ENCODE measurements at places on chromosomes 2 and 18.

DNA sequence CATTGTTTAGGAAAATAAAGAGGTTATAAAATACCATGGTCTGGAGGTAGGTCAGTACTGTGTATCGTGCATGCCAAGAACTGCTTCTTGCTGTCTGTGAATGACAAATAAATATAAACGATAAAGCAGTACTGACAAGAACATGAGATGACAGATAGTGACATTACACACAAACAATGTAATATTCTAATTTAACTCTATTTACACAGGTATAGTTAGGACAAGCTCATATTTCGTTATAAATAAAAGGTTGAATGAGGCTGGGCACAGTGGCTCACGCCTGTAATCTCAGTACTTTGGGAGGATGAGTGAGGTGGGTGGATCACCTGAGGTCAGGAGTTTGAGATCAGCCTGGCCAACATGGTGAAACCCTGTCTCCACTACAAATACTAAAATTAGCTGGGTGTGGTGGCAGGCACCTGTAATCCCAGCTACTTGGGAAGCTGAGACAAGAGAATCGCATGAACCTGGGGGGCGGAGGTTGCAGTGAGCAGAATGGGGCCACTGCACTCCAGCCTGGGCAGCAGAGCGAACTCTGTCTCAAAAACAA lies 14.7 kb upstream of the GPR75 start:
- no peak for DNase-seq

DNA sequence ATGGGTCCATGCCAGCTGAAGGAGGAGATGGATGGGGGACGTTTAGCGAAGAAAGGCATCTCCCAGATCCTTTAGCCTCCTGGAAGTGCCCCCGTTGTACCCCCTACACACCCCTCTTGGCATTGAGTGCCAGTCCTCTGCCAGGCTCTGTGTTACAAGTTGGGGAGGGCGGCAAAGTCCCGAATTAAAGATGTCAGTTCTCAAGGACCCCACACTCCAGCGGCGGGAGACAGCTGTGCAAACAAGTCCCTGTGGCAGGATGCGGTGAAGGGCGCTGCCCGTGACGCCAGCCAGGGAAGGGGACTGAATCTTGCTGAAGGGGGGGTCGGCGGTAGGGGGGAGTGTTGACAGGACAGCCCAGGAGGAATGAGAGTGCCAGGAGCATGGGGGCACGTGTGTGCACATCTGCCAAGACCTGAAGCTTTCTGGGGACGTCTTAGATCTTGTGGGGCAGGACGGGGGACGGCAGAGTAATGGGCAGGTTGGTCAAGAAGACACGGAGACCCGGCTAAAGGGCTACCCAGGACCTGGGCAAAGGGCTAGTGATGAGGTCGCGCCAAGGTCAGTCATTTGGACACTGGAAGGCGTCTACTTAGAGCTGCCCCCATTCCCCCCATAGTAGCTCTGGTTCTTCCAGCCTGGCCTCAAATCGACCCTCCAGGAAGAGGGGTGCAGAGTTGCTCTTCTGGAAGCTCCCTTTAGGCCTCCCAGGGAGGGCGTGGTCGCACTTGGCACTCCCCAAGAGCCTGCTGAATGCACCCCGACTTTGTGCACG lies 2.8 kb upstream of the CTDSP1 start:
- peak; percentile 67 for DNase-seq

GRCh38 chr2:157625296-157625695 lies 3.4 kb downstream of the ACVR1C start:
- peak; percentile 14 for DNase-seq

- DNase-seq, result no peak
Measured at GRCh38 chr18:50654658-50655550, 95.0 kb downstream of the MAPK4 start.

- DNase-seq, result no peak
Measured at GRCh38 chr18:48954886-48955819, 4.4 kb upstream of the SMAD7 start.

- peak; percentile 78 for DNase-seq
Measured at GRCh38 chr2:102126660-102127059, 15.9 kb upstream of the IL1R1 start.

GRCh38 chr2:80546766-80547165 lies 242.2 kb upstream of the LRRTM1 start:
- no peak for DNase-seq

DNA sequence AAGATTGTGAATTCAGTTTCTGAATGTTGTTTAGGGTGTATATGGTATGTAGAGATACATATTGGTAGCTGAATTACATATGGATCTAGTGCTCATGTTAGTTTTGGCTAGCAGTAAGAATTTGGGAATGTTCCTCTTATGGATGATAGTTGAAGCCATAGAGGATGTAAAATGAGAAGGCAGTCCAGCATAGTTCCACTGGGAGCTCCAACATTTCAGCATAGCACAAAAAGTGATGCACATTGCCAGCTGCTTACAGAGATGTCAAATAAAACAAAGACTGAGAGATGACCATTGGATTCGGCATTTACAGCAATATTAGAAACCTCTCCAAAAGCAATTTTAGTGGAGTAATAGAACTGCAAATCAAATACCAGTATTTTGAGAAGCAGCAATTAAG lies 77.4 kb downstream of the EML4 start:
- no peak for DNase-seq

GRCh38 chr2:234391625-234392024 lies 105.3 kb downstream of the ARL4C start:
- no peak for DNase-seq

- no peak for DNase-seq
Measured at GRCh38 chr2:76759634-76760366, 762.4 kb downstream of the LRRTM4 start.

DNA sequence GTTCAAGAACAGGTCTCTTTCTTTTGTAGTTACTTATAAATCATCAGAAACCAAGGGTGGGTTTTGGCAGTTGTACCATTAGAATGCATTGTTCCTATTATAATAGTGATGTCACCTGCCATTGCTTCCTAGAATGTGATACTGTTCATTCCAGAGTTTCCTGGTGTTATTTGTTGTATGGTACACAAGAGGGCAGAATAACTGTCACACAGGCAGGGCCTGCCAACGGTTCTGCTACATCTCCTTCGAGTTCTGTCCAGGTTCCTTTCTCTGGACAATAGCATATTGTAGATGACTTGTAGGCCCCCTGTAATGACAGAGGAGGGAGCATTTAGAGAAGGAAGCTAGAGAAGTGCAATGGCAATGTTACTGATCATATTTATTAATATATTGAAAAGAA lies 98.3 kb downstream of the KLHL14 start:
- peak; percentile 10 for DNase-seq

All from fibroblast of mammary gland (primary cell).